ENCODE measurements at places on chromosomes 1 and 21.

DNA sequence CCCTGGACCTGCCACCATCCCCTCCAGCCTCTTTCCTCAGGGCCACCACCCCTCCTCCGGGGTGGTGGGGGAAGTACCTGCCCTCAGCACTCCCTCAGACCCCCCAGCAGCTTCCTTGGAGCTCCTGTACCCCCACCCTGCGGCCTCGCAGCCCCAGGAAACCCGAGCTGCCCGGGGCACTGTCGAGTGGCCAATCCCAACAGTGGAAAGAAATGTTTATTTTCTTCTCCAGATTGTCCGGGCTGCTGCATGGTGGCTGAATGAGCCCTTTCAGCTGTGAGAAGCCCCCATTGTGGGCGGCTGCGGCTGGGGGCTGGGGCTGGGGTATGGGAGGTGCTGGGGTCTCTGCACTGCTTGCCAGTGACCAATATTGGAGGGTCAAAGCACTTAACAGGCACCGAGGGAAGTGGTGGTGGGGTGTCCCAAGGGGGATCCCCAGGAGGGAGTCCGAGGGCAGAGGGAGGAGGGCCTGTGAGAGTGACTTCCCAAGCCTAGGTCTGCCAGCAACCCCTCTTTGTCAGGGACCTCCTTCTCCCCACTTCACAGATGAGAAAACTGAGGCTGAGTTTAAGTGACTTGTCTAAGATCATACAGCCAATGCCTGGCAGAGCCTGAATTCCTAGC lies 25.2 kb downstream of the RUNX3 start:
- no peak for DNase-seq

- no peak for DNase-seq
These were observed 67.2 kb downstream of the SWT1 start for GRCh38 chr1:185224132-185224531.

DNA sequence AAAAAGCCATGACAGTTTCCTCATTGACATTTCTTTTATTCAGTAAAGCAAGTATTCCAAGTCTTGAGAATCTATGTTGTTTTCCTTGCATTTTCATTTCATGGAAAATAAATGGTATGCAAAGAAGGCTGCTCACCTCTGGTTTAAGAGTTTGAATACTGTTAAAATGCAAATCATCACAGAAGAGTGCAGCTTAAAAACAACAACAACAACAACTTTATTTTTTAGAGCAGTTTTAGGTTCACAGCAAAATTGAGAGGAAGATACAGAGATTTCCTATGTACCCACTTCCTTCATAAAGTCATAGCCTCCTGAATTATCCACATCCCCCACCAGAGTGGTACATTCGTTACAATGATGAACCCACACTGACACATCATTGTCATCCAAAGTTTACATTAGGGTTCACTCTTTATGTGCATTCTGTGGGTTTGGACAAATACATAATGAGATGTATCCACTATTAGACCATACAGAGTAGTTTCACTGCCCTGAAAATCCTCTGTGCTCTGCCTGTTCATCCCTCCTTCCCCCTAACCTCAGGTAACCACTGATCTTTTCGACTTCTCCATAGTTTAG lies 39.2 kb downstream of the CD2 start:
- no peak for DNase-seq

GRCh38 chr1:119226913-119227312 lies 86.5 kb upstream of the WARS2 start:
- no peak for DNase-seq

- DNase-seq = no peak
These were observed 2.8 kb downstream of the COL18A1 start for GRCh38 chr21:45407629-45408247.

GRCh38 chr21:31482460-31482859 lies 138.4 kb upstream of the TIAM1 start:
- DNase-seq = no peak

All from nucleus accumbens (tissue), 56 donors.